HL-60 (cell line): ENCODE measurements at places on chromosomes 5 and 9.
A peak's percentile ranks its signal among the peaks of the same experiment; 100 is the strongest.

DNA sequence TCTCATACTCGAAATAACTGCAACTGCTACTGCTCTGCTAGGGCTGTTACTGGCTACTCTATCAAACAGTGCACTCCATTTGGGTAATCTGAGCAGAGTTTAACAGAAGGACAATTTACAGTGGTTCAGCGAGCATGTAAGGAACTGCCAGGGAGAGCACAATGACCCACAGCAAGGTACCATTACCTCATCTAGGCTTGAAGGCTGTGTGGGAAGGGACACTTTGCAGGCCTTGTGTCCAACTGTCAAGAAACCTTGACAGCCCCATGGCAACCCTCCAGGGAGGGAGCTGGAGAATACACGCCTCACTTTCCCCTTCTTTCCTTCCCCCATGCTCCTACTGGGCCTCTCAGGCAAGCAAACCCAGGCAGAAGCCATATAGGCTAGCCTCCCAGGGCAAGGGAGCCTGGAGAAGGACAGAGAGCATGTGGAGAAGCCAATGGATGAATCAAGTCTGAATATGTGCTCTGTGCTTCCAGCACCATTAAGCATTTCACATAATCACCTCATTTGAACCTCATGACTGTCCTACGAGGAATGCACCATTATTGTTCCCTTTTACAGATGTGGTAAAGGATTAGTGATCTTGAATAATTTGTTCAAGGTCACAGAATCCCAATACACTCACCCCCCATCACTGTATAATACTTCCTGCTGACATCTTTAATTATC is 49.9 kb upstream of the JAK2 start:
- no peak for DNase-seq

GRCh38 chr9:77830618-77831285 is 182.6 kb upstream of the GNA14 start:
- no peak for DNase-seq

DNA sequence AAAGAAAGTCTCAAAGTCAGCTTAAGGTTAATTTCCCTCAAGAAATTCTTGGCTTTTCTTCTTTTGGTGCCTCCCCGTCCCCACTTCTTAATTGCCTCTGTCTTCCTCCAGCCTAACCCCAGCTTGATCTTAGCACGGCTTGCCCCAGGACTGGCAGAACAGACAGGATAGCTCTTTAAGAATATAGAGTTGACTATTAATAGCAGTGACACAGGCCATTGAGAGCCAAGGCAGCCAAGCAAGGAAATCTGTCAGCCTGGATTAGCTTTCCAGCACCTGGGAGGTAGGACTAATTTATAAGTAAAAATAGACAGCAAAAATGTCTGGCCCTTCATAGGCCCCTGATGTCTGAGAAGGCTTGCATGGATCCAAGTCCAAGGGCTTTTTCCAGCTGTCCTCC is 384.6 kb upstream of the SLC30A5 start:
- DNase-seq = no peak

- no peak for DNase-seq
These were observed 64.6 kb downstream of the GADD45G start for GRCh38 chr9:89669361-89669842.

DNA sequence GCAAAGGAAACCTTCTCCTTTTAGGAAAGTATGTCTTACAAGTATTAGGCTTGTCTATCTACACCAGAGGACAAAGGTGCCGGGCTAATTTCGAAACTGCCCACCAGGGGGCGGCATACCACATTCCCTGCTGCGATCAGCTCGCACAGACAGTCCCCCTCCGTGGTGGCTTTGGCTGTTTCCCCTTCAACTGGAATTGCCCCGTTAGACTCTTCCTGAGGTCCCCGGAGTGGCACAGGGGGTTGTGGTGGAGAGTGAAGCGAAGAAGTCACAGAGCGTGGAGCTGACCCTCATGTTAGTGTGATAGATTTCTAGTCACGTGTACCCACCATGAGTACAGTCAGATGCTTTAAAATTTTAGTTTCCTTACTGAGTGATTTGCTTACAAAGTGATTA is 17.5 kb downstream of the PTTG1 start:
- peak; percentile 80 for DNase-seq

DNA sequence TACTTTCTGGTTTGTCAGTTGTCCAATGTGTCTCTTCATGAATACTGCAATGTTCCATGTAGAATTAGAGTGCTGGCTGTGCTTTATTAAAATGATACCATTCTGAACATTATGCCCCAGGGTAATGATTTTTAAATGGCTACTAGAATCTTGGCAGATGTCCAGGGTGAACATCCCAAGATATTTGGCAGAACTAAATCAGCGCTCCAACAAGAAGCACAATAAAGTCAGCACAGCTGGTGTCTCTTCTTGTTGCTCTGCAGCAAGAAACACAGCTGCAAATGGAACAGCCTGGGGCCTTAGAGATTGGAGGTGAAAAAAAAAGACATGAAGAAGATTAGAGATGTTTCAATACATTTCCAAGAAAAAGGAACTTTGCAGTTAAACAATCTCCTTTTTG is 248.3 kb downstream of the CDH18 start:
- DNase-seq = no peak

DNA sequence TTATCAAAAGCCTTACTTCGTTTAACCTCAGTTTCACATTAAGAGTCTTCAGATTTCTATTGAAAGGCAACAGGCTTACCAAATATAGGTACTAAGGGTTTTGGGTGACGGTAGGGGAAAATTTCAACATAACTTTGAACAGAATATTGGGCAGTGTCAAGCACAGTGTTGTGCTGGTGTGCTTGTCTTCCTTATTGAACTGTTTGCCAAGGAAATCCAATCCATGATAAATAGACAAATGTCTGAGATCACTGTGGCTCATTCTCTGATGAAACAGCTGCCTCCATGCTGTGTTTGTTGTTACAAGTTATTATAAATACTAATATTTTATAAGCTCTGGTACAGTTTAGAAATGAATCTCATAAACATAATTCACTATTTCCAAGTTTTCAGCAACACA is 730.1 kb downstream of the NR2F1-AS1 start:
- no peak for DNase-seq
